ENCODE measurements at places on chromosomes 16 and 17.

- DNase-seq = no peak
These were observed 2.7 kb downstream of the TBCD start for GRCh38 chr17:82754297-82755208.

DNA sequence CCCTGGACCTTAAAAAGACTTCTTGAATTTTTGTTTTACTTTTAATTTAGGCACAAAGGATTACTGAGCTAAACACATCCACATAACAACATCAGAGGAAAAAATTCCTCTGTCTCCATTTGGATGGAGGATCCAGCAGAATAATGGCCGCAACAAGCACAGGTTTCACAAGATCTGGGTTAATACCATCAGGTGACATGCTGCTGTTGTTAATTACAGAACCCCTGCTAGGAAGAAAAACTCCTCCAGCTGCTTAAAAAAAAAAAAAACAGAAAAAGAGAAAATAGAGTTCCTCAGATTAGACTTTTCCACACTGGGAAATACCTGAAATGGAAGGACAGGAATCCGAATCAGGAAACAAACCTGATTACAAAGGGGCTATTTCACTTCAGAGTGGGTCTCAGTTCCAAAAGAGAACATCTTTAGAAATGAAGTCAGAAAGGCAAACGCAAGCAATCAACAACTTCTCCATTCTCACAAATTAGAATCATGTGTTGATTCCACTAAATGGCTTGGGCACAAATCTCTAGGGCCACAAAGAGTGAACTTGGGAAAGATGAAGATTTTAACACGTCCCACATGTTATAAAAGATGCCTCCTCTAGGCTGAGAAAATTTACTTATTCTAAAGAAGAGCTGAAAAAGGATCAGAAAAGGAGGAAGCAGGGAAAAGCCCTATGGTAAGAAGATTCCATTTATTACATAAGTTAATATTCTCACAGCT, 44.0 kb downstream of the SPOP start:
- no peak for DNase-seq

DNA sequence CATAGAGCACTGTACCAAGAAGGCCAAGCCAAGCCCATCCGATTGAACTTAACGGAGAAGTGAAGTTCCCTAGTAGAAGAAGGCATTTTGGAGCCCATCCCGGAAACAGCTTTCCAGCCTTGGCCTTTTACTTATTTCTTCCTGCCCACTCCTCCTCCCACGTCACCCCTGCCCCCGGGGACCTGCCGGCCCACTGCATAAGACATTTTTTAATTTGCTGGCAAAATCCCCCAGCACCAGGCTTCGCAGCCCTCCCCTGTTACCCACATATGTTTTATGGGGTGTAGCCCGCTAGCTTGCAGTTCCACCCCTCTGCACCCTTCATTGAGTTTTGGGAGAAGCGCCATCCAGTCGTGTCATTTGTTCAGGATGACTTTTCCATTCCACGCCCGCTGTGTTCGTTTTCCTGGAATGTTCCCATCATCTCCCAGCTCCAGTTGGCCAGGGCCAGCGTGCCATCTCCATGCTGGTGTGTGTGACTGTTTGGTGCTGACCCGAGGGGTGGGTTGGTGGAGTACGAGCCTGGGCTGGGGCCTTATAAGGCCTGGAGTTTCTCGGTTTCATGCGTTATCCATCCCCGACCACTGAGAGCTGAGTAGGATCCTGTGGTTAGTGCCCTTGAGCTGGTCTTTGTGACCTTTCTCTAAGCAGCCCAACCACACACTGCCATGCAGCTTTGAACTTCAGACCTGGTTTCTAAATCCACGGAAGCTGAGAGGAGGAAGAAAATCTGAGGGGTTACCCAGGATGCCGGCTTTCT, 20.0 kb upstream of the TBX2 start:
- DNase-seq = no peak

DNA sequence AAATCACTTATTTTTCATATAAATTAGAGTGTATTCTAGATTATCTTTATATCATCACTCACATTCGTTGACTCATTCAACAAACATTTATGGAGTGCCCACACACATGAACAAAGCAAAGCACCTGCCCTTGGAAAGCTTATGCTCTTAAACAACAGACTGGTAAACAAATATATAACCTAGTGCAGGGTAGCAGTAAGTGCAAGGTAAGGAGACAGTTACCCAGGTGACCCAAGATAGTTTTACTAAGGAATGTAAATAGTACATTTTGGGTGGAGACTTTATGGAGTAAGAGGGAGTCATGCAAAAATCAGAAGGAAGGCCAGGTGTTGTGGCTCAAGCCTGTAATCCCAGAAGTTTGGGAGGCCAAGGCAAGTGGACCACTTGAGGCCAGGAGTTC, 40.4 kb upstream of the HELZ start:
- DNase-seq = no peak

DNA sequence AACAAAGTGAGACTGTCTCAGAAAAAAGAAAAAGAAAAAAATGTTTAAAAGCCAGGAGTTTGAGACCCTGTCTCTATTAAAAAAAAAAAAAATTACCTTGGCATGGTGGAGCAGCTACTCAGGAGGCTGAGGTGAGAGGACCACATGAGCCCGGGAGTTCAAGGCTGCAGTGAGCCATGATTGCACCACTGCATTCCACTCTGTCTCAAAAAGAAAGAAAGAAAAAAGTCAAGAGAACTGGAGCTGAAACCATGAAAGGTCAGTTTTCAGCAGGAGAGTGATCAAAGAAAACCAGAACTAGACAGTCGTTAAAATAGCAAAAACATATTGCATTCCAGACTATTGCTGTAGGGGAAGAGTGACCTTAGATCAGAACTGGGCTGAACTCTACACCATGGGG, 8.8 kb downstream of the QPRT start:
- DNase-seq = no peak

DNA sequence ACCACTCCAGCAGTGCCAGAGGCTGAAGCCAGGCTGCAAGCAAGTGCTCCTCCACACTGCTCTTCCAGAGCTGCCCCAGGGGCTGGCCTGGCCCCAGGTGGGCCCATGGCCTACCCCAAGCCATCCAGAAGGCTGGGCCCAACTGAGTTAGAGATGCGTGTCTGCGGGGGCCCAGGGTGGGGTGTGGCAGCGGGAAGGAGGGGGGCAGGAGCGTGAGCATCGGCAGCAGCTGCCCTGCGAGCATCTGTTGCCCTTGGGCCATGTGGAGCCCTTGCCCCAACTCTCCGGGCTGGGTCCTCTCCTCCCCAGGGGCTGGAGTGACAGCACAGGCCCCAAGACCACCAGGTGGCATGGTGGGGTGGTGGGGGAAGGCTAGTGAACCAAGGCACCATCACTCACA, 7.3 kb upstream of the SREBF1 start:
- DNase-seq = no peak

DNA sequence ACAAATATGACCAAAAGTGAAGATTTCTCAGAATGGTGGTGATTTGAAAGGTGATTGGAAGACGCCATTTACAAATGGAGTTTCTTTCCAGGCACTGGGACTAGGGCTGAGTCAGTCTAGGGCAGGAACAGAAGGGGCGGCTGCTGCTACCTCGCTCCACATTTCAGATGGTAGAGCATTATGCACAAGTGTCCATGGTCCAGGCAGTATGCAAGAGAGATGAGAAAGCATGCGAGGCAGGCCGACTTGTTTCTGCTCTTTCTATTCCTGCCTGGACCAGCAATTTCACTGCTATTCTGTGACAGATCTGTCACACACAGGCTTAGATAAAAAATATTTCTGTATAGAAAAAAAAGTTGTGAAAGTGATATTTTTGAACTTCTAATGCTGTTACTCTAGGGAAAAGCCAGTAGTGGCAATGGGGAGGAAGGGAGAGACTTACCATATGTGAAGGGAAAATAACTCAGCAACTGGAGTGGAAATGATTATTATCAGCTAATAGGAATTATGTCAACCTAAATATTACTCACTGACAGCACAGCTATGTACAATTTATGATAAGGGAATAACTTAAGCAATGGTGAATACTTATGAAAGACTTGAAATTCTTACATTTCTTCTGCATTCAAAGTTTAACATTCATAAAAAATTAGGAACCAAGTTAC, 134.7 kb upstream of the NETO2 start:
- no peak for DNase-seq

- DNase-seq = no peak
These were observed 320.0 kb downstream of the HAPSTR1 start for GRCh38 chr16:9411426-9411825.

- DNase-seq = no peak
These were observed 29.3 kb downstream of the ZNF469 start for GRCh38 chr16:88411951-88412576.

DNA sequence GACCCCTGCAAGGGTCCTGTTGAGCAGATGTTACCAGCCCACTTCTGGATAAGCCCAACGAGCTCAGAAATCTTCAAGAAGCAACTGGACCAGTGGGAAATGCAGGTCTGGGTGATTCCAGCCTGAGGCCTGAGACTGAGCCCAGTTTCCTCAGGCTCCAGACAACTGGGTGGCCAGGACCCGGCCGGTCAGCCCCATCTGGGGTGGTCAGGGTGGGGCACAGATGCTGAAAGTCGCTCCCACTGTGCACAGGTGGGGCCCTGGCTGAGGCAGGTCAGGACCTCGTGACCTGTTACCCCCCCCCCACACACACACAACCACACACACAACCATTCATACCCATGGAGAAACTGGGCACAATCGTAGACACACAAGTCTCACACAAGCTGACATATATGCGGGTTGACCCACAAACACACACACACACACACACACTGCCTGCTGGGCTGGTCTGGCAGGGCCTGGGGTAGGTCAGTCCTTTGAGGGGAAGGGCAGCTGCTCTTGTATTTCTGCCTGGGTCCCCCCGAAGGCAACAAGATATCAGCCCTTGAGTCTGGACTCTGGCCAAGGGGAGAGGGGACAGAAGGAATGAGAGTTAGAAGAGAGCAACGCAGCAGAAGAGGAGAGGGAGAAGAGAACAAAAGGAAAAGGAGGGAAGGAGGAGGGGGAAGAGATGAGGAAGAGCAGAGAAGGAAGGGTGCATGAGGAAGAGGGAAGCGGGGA, 99.0 kb upstream of the CDH5 start:
- DNase-seq = no peak

- DNase-seq = no peak
These were observed 27.6 kb downstream of the RMI2 start for GRCh38 chr16:11372829-11373306.

- DNase-seq = no peak
These were observed 3.4 kb upstream of the CMTM4 start for GRCh38 chr16:66699898-66700297.

DNA sequence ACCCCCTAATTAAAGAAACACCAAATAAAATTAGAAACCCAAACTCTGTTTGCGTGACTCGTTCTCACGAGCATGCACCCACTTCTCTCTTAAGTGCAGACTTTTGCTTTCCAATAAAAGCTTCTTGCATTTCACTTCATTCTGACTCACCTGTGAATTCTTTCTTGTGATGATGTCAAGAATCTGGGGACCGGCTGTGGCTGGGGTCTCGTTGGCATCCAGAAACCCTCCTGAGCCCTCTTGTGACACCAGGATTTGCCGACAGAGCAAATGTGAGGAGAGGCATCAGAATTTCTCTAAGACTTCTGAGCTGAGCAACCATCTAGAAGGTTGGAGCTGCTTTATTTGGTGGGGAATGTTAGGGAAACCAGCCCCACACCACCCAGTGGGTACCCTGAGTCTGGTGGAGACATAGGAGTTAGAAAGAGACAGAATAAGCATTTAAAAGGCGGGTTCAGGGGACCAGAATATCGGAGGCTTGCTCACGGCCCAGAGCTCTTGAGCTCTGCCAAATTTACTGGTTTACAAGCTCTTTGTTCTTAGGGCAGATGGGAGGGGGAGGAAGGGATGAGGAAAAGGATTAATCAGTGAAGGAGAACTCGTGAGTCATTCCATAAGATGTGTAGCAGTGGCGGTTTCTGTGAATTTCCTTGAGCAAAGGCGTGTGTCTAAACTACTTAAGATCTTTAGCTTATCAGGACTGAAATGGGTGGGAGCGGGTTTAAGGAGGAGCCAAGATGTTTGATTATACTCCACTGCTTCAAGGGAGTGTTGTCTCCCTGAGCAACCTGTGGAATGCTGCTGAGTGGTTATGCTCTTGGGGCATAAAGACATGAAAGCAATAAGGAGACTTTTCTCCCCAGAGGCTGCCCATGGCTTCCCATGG, 24.2 kb upstream of the TMC5 start:
- no peak for DNase-seq

DNA sequence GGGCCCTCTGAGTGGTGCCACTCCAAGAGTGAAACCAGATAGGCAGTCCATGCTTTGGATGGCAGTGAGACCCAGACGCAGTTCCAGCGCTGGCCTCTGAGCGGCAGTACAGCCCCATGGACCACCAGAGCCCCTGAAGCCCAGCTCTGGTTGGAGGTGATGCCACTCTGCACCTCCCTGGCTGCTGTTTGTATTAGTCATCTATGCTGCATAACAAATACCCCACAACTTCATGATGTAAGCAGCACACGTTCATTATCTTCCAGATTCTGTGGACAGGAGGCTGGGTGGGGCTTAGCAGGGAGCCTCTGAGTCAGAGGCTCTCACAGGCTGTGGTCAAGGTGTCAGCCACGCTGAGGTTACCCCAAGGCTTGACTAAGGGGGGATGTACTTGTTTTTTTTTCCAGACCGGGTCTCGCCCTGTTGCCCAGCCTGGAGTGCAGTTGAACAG, 5.1 kb upstream of the NME4 start:
- DNase-seq = peak; percentile 30

DNA sequence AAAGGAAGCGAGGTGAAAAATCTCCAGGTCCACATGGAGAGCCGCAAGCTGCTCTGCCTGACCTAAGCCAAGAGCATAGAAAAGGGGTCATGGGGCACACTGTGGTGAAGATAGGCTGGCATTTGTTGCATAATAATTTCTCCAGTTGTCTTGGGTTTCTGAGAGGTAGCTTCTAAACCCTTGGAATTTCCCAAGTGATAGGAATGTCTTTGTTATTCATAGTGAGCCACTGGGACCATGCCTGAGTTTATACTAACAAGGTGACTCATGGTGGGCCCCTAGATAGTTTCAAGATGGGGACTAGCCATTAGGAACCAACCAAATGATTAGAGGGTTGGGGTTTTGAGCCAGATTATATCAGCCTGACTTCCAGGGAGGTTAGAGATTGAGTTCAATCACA, 25.6 kb downstream of the SOST start:
- no peak for DNase-seq

- DNase-seq = no peak
These were observed 119.5 kb downstream of the IRF8 start for GRCh38 chr16:86018487-86018886.

DNA sequence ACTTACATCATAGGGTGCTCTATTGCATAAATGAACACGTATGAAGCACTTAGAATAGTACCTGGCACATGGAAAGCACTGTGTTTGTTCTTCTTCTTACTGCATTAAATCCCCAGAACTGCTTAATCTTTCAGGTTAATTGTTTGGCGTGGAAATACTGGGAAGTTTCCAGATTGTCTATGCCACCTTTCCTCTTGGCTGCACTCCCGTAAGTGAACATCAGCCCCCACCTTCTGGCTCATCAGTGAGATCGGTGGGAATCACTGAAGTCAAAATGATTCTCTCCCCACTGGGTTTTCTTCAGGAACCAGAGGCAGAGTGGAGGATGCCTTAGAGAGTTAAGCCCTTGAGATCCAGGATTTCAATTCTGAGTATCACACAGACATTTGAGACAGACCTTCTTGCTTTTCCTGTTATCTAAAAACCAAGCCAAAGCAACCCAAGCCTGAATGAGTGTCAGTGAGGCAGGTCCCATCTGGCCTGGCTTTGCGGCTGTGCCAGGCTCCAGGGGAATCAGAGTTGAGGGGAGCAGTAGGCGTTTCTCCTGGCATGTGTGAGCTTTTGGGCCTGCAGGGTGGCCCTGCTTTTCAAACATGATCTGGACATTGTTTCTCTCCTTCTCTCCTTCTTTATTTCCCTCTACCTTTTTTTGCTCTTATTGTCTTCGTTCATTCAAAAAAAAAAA, 59.1 kb downstream of the OTOA start:
- no peak for DNase-seq

All from NCI-H1417 (cell line).